ENCODE measurements at places on chromosomes 7 and 10.
A peak's percentile ranks its signal among the peaks of the same experiment; 100 is the strongest.

DNA sequence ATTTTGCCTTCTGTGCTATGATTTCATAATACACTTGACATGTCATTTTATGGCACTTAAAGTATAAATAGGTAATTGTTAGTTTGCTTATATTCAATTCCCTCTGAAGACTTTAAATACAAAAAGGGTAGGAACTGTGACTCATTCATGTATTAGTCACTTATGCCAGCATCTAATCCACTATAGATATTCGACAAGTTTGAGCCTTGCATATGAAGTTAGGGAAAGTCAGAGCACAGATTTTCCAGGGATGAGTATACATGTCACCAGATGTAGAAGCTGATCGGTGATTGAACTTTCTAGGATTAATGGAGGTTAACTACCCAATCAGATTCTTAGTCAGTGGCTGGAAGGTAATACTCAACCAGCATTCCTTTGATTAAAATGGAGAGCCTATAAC is 1321.5 kb downstream of the XPNPEP1 start:
- DNase-seq, result no peak

GRCh38 chr7:116210345-116211005 is at the start of gene TES:
TSS of gene TES (plus strand) at chr7:116210539. CDS start at chr7:116210708, 169 bp downstream.
- peak; percentile 73 for DNase-seq

GRCh38 chr10:127035827-127036226 is 130.6 kb downstream of the DOCK1 start:
- no peak for DNase-seq

DNA sequence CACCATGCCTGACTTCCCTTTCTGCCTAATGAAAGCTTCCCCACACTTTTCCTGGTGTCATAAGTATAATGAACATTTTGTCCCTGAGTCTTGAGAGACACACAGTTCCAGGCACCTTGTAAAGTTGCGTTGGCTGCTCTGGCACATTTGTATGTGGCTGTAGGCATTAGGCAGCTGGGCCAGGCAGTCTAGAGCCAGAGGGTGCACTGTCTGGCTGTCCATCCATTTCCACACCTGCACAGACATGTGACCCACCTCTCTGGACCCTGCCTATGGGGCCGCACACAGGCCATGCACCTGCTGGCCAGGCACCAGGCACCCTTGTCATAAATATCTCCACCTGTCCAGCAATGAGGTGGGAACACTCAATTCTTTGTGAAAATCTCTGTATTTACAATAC is 54.7 kb upstream of the ANTXRL start:
- DNase-seq, result no peak

DNA sequence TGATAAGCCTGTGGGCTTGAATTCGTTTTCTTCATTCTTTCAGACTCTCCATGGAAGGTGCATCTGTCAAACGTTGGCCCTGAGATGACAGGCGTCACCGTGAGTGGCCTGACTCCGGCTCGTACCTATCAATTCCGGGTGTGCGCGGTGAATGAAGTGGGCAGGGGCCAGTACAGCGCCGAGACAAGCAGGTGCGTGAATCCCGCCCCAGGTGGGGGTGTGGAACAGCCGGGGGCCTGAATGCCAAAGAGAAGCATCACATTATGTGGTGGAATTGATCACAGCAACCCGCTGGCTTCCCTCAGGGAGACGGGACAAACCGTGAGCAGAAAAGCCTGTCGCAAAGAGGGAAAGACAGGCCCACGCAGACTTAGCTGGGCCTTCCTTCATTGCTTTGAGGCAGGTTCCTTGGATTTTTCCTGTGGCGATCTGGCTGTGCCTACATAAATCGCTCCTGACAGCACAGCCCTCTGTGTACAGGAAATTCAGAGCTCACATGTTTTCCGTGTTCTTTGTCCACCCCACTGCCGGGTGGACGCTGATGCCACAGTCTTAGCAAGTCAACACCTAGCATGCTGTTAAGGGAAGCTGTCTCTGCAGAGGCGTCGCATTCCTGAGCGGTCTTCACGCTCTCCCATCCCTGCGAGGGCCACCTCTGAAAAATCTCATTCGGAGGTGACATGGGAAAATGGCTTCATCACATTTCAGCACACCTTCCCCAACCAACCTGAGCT is 671.0 kb upstream of the FOXK1 start:
- no peak for DNase-seq

DNA sequence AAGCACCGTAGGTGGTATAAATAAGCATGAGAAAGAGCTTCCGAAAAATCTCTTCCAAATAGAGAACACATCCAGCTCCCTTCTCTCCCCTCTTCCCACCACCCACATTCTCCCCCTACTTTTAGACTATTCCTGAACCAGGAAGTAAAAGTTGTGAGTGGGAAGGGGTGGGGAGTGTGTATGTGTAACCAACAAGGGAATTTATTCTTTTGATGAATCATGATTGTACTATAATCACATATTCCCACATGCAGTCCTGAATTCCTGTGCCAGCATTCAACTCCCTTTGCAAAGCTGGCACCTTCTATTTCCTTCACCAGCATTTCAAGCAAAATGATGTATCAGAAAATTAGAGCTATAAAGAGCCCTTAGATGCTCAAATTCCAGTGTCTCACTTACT is 230.6 kb upstream of the CHRM2 start:
- DNase-seq, result no peak

DNA sequence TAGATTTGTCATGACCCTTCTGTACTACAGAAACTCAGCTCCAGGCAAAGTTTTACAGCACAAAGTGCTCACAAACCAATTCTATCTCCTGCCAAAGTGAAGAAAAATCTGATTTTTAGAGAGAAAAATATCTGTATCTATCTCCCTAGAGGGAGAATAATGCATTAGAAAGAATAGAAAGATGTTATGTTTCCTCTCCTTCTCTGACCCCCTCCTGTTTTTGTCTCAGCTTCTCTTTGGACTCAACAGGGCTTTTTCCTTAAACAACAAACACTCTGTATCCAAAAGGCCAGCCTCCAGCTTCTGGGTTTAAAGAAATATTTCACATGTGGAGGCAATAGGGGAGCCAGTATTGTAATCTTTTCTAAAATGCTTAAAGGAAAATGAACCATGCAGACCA is 627.4 kb downstream of the REEP3 start:
- DNase-seq, result no peak

GRCh38 chr10:80497187-80498077 is 40.3 kb upstream of the SH2D4B start:
- no peak for DNase-seq

- DNase-seq, result no peak
Observed at GRCh38 chr10:29957236-29957635, 102.2 kb downstream of the JCAD start.

GRCh38 chr7:82053453-82054032 is 283.7 kb upstream of the HGF start:
- no peak for DNase-seq
